ENCODE measurements at places on chromosomes 1 and 21. TPM values are rescaled to one million over a fixed set of nuclear protein-coding genes. Genes with fewer than 3 reads are reported as not detected.

DNA sequence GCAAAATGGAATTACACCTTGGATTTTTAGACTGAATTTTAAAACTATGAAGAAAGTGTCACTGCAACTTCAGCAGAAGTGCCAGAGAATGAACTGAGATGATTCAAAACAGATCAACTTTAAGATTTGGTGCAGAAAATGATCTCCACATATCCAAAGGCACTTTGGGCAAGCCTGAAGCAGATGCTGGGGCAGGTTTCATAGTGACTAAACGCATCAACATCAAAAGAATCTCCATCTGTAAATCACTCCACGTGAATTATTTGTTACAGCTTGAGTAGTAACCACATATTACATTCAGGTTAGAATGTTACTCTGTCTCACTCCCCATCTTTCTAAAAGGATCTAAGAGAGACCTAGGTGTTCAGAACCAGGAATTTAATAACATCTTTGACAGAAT is 329.0 kb upstream of the ESRRG start:
- DNase-seq: no peak

DNA sequence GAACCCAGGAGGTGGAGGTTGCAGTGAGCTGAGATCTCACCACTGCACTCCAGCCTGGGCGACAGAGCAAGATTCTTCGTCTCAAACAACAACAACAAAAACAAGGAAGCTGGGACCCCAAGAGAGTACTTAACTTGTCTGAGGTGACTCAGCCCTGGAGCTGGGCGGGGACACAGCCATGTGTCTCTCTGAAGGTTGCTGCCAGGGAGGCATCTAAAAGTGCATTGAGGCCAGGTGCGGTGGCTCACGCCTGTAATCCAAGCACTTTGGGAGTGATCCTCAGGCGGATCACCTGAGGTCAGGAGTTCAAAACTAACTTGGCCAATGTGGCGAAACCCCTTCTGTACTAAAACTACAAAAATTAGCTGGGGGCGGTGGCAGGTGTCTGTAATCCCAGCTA is 7.7 kb downstream of the IFI6 start:
- no peak for DNase-seq

Gene RUNX1
- total RNA-seq: 25.4 TPM

Gene NPHS2
- not detected for total RNA-seq

DNA sequence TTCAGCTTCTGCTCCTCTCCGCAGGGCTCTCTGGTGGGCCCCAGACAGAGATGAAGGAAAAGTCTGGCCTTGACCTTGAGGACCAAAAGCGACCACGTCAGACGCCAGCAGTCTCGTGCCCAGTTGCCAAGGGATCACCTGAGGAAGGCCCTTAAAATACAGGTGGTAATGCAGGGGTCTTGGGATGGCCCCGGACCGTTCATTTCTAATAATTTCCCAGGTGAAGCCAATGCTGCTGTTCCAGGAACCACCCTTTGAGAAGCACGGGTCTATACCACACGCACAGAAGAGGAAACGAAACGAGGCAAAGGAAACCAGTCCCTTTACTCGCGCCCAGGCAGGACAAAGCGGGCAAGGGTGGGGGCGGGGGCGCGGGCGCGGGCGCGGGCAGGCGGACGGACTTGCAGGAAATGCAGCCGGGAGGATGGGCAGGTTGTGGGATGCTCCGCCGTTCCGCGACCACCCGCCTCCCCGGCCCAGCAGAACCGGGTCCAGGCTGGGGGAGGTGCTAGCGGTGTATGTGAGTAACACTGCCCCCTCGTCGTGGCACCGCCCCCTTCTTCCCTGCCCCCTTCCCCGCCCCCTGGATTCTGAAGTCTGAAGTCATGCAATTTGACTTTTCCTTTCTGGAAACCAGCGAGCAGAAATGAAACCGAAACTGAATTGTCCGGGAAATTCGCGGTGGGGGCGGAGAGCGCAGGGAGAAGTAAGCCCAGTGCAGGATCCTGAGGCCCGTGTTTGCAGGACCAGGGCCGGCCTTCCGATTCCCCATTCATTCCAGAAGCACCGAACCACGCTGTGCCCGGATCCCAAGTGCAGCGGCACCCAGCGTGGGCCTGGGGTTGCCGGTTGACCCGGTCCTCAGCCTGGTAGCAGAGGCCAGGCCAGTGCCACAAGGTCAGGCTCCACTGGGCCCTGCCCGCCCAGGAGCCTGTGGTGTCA is 5.8 kb upstream of the MX1 start:
- DNase-seq: no peak

- peak; percentile 53 for DNase-seq
These were observed at the start of gene MPZL1 for GRCh38 chr1:167721617-167722151. TSS of gene MPZL1 (plus strand) at chr1:167721982. CDS start at chr1:167722152, 170 bp downstream.

DNA sequence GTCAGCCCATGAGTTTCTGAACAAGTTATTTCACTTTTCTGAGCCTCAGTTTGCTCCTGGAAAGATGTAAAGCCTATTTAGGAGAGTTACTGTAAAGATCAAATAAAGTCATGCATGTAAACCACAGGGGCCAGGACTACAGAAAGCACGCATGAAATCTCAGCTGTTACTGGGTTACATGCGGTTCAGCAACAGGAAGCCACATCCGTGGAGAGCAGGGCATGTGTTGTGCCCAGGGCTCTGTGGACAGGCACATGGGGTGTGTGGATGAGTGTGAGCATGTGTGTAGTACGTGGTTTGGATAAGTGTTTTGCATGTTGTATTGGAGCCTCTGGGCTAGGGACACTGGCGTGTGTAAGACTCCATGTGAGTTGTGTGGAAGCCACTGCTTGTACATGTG is 2.2 kb upstream of the EPHA2 start:
- no peak for DNase-seq
